ENCODE measurements at places on chromosomes 1 and 21.

GRCh38 chr1:154791292-154792166 lies 78.6 kb downstream of the KCNN3 start:
- DNase-seq: peak; percentile 67

- DNase-seq: no peak
Measured at GRCh38 chr21:28431527-28432200, 561.0 kb downstream of the LTN1 start.

- DNase-seq: no peak
Measured at GRCh38 chr21:46063227-46063626, 34.7 kb upstream of the COL6A2 start.

- DNase-seq: no peak
Measured at GRCh38 chr1:230067871-230068620, 1.0 kb downstream of the GALNT2 start.

Measured in stimulated activated CD8-positive, alpha-beta memory T cell treated with anti-CD3 and anti-CD28 coated beads, Interleukin-2, amount 100 ng/mL, for 48 hours (primary cell).